ENCODE measurements at places on chromosomes 16 and 17.
A peak's percentile ranks its signal among the peaks of the same experiment; 100 is the strongest.

- DNase-seq = no peak
Measured at GRCh38 chr16:69411064-69411985, 13.1 kb upstream of the CYB5B start.

DNA sequence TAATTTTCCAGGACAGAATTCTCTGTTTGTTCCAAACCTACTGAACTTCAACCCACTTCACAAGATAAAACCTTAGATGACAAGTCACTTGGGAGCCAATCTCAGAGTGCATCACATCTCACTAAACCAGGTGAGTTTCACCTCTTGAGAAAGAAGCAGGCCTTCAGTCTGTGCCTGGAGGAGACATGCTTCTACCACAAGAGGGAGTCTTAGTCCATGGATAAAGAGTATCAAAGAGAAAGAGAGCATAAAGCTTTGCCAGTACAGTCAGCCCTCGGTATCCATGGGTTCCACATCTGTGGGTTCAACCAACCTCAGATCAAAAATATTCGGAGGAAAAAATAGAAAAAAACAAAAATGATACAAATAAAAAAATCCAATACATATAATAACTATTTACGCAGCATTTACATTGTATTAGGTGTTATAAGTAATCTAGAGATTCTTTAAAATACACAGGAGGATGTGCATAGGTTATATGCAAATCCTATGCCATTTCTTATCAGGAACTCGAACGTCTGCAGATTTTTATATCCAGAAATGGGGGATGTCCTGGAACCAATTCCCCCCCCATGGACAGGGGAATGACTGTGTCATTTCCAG is 37.7 kb downstream of the DUSP14 start:
- DNase-seq = peak; percentile 44

- peak; percentile 19 for DNase-seq
Measured at GRCh38 chr17:56141046-56141839, 12.0 kb upstream of the ANKFN1 start.

GRCh38 chr16:89221604-89222003 is 4.1 kb downstream of the ZNF778 start:
- no peak for DNase-seq

- DNase-seq = no peak
Measured at GRCh38 chr17:71970312-71970711, 150.5 kb upstream of the SOX9 start.

GRCh38 chr17:57273490-57273889 is 17.2 kb downstream of the MSI2 start:
- no peak for DNase-seq

GRCh38 chr17:42409523-42410318 is 13.3 kb downstream of the CAVIN1 start:
- no peak for DNase-seq

DNA sequence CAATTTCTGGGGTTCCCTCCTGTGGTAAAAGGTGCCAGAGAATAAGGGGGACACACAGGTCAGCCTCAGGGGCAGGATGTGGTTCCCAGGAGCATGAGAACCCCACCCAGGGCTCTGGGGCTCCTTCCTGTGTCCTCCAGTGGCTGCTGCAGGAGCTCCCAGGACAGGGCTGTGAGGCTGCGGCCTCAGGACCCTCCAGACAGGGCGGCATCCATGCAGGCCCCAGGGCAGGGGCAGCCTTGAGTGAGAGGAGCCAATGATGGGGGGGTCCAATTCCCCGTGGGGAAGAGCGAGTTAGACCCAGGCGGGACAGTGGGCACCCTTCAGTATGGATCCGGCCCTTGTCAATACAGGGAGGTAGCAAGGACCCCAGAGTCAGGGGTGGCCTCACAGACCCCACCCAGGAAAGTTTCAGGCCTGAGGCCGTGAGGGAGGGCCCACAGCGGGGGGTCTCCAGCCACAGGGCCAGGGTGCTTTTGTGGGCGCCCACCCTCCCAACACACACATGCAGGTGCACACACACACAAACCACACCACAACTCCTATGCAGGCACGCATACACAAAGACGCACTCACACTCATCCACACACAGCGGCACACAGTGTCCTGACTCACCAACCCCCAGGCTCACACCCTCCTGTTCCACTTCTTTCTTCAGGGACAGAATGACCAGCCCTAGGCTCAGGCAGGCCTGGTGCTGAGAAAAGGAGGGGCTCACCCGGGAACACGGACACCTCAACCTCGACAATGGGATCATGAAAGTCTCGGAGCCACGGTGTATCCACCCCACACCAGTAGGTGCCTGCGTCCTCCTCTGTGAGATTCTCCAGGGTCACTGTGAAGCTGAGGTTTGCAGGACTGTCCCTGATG is 1.8 kb downstream of the CD300C start:
- DNase-seq = no peak

- peak; percentile 86 for DNase-seq
Measured at GRCh38 chr17:44137891-44138709, 3.6 kb upstream of the HROB start.

DNA sequence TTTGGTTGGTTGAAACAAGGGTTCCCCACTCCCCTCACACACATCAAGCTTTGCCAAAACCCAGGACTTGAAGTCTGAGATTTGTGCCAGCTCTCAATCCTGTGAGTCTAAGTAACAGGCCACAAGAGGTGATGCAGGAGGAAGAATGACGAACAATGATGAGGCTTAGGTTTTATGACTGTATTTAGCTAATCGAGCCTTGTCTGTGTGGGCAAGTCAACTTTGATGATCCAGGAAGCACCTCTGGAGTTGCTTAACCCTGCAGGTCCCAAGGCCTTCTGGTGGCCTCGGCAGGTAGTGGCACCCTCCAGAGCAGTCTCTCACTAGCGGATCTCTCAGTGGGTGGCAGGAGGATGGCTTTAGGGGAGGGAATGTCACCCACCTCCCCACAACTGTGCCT is 28.7 kb downstream of the CDK5RAP3 start:
- DNase-seq = no peak

DNA sequence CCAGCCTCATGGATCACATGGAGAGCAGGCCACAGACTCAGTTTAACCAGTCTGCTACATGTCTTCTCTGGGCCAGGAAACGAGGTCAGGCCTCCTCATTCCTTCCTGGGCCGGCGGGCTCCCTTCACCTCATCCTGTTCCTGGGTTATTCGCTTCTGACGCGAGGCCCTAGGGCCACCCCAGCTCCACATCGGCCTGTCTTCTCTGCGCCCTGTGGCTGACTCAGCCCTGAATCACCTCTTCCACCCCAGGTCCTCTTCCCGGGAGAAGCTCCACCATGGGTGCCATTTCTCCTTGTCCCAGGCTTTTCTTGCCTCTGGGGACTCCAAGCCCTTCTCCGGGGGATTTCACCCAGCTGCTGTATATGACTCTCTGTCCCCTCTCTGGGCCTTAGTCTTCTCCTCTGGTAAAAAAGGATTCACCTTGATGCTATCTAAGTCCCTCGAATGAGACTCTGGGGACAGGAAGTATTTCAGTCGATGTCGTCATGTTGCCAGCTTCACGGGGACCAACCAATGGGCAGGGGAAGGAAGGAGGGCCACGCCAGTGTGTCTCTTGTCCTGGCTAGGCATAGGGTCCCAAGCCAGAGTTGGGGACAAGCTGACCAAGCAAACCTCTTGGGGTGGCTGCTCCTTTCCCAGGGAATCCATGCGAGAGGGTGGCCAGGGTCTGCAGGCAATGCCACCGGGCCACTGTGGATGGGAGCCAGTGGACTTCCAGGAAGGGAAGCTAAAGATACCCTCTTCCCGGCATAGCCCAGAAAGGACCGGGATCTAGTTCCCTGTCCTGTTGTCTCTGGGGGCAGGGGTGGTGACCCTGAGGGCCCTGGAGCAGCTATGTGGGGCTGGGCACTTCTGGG is 58.7 kb downstream of the SOCS3 start:
- peak; percentile 10 for DNase-seq

DNA sequence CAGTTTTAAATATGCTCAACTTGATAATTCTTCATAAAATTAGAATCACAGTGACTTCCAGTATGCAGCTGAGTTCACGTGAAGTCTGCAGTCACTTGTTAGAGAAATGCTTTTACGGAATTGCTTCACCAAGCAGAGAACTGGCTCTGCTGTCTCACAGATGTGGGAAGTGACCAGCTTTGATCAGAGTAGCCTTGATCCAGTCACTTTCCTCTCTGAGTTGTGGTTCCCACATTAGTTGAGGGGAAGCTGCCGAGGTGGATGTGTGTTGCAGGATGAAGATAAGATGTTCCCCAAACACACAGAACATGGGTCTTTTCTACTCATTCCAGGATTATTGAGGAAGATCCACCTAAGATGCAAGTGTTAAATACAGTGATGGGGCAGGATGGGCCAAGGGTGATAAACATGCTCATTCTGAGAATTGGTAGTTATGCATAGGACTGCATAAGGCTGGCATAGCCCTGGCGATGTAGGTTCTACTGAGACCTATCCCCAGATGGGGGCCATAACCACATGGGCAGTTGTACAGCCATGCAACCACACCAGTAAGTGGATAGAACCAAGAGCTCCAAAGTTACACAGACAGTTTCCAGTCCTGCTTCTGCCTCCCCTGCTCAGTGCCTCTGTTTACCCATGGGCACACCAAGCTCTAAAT is 168.9 kb upstream of the MAF start:
- peak; percentile 3 for DNase-seq

GRCh38 chr16:66247516-66248481 is 118.7 kb upstream of the CDH5 start:
- no peak for DNase-seq

DNA sequence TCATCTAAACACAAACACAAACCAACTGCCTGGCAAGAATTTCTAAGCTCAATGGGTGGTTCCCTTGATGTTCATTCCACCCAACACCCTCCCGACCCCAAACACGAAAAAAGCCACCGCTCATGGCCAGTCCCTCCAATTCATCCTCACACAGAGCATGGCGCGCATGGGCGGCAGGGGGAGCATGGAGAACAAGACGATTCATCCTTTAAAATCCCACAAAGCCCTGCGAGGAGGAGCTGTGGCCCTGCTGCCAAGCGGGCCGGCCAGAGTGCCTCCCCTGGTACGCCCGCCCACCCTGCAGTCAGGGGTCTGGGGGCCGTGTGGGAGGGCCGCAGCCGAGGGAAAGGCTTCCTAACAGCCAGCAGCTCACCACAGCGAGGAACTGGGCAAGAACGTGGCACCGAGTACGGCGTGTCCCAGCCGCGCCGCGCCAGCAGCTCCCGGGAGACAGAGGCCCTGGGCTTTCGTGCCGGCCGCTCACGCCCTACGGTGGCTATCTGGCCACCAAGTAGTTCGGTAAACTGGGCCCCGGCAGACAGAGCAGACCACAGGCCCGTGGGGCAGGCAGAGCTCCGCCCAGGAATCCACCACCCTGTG is 60.9 kb downstream of the KLHDC4 start:
- DNase-seq = no peak

DNA sequence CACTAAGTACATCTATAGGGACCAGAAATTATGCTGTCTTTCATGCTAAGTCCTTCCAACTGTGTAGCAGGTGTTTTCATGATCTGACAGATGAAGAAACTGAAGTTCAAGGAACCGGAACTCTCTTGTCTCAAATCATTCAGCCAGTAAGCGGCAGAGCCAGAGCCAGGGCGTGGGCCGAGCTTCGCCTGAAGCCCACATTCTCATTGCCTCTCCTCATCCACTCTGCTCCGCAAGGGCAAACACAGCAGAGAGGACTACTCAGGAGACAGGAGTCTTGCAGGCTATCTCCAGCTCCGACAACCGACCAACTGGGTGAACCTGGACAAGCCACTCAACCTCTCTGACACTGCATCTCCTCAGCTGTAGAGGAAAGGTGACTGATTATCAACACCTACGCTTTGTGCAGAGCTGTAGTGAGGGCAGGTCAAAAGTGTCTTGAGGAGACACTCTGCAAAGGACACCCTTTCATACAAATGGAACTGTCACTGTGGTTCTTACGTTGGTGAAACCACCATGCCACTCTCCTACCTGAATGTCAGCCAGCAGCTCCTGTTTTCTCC is 72.9 kb downstream of the CYTH1 start:
- DNase-seq = no peak

DNA sequence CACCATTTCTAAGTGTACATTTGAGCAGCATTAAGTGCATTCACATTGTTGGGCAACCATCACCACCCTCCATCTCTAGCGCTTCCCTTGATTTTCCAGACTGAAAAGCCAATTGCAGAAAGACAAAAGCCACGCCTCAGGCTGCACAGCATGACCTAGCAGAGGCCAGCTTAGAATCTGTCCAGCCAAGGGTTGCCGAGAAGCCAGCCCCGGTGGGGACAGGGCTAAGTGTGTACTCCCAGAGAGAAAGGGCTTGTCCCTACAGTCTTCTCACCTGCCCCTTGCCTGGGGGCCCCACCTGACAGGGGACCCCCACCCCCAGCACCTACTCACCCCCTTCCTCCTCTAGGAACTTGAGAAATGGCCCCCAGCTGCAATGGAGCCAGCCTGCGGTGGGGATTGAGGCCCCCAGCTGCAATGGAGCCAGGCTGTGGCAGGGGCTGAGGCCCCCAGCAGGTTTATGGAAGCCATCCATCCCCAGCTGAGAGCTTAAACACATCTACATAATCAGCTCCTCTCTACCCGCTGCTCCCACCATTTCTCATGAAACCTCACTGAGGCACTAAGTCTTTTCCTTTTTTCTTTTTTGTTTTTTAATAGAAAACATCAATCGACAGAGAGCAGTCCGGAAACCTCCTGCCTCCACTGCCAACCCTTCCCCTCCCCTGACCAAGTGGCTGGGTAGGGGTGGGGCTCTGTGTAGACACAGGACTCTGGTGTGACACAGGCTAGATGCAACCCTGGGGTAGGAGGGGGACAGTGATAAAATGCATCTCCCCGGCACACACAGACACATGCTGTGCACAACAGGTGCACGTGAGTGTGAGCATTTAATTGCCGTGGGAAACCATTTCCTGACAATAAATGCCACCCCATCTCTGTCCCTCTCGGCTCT is 77.9 kb downstream of the CCT6B start:
- no peak for DNase-seq

DNA sequence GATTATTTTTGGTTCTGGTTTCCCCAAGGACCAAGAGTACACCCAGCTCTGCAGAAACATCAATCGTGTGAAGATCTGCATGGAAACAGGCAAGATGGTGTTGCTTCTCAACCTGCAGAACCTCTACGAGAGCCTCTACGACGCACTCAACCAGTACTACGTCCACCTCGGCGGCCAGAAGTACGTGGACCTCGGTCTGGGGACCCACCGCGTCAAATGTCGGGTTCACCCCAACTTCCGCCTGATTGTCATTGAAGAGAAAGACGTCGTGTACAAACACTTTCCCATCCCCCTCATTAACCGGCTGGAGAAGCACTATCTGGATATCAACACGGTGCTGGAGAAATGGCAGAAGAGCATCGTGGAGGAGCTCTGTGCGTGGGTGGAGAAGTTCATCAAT is 67.4 kb upstream of the ENDOV start:
- no peak for DNase-seq
